Activated CD4-positive, alpha-beta T cell treated with anti-CD3 and anti-CD28 coated beads, Interleukin-2, amount 50 U/mL, for 4 hours (primary cell): ENCODE measurements at places on chromosomes 5 and 9.

GRCh38 chr5:171759777-171760176 is 25.8 kb upstream of the SMIM23 start:
- no peak for DNase-seq

- DNase-seq, result no peak
These were observed 262.4 kb upstream of the ACTBL2 start for GRCh38 chr5:57745029-57745428.

DNA sequence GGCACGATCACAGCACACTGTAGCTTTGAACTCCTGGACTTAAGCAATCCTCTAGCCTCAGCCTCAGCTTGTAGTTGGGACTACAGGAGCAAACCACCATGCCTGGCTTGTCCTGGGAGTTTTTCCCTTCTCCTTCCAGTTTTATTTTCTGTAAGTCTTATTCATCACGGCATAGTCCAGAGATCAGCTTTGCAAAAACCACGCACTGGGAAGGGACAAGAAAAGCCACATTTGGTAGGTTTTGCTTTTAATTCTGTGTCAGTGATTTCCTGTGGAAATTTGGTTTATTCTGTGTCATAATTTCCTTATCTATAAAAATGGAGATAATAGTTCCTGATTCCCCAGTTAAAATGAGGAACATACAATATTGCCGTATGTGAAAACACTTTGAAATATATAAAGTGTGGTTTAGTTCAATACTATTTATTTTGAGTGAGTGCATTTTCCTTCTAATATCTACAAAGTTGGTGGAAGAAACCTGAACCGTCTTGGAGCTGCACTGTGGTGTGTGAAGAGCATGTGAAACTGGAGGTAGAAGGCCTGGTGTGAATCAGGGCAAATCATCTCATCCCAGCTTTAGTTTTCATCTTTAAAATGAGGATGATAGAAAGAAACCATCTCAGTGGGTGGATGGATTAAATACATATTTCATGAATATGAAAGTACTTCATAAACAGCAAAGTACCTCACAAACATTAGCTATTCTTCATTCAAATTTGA is 92.8 kb upstream of the ELL2 start:
- no peak for DNase-seq

DNA sequence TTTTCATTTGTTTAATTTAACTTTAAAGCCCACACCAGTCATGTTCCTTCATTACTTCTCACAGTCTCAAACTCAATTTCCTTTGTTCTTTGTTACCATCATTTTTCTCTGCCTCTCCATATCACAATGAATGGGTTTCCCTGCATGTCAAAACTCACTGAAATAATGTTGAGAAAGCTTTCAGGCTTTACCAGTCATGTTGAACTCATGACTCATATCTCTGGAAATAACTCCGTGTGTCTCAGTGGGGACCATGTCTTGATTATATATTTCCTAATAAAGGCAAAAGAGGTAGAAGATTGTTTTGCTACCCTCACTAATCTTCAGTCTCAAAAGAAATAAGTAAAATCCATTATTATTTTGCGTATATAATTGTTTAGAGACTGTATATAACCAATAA is 231.2 kb downstream of the CHSY3 start:
- DNase-seq, result no peak

- no peak for DNase-seq
These were observed 143.3 kb downstream of the SLF1 start for GRCh38 chr5:94761786-94762185.

DNA sequence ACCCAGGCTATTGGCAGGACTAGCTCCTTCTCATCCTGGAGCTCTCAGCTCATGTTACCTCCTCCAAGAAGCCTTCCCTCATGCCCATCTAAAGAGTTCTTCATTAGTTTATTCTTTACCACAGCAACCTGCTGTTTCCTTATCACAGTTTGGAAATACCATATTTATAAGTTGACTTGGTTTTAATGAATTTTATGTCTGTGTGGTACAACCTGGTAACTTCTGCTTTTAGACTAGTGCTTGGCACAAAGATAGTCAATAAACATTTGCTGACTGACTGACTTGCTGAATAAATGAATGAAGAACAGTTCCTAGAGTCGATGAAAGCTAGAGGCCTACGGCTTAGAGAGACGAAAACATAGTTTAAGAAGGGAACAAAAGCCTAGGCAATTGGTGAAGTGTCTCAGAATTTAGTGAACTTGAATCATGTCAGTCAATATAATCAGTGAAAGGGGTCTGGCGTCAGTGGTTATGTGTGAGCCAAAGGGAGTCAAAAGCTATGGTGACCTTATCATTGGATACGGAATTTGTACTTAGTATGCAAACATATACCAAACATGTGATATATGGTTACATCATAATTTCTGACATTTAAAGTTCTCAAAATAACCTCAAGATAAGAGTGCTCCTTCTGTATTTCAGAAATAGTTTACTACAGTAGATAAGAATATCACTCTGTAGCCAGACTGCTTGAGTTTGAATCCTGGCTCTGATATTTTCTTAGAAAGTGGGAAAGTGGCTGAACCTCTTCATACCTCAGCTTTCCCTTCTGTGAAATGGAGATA is 239.5 kb downstream of the MCTP1 start:
- no peak for DNase-seq
